ENCODE measurements at places on chromosomes 16 and 17.

DNA sequence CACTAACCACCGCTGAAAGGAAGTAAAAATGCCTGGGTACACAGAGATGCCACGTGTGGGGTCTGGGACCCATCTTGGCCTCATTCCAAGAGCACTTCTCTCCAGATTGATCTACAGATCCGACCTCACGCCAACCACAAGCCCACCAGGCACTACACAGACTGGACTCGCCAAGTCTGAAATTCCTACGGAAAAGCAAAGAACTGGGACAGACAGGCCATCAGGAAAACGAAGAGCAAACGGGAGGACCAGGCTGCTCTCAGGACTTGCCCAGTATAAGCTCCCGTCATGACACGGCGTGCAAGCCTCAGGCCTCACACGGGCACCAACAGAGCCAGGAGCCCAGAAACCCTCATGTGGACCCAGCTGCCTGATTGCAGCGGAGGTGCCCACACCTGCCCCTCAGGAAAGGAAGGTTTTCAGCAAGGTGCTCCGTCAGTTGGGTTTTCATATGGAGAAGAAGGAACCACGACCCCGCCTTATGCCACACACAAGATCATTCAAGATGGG lies 20.1 kb upstream of the C16orf95 start:
- no peak for DNase-seq

DNA sequence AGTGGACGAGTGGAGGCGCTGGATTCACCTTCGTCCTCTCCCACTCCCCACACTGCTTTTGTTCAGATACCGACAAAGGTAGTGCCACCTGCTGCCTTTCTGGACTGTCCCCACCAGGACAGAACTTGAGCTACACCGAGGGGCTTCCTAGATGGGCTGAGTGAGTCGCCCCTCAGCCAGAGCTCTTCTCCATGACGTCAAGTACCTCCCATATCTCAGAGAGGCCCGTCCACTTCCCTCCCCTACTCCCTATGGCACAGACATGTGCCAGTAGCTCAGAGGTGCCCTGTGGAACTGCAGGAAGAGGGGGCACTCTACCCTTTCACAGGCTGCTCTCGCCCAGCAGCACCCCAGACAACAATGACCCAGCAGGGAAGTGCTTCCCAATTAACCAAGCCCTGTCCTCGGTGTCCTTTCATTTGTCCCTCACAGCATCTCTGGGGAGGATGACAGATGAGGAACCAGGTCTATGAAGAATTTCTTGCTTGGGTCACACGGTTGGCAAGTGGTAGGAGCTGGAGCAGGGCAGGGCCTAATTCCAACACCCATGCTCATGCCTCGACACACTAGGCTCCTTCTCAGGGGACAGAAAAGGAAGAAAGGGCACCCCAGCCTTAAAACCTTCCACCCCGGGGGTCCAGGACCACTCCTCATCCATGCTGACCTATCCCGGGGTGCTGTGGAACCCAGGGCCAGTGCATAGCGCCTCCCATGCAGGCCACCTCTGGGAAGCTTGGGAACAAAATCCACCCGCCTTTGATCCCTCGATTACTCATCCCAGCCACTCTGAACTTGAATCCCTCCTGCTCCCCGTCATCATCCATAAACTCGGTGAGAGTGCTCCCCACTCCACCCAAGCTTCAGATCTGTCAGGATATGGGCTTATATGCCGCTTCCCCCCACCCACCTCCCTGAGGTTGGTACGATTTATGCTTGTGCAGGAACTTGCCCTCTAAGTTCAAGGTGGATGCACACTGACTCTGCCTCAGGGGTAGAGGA lies 51.7 kb downstream of the WNT3 start:
- DNase-seq: no peak

- peak; percentile 71 for DNase-seq
Observed at GRCh38 chr16:65658787-65659220, 536.9 kb upstream of the CDH11 start.

GRCh38 chr17:76432712-76433336 lies 20.1 kb downstream of the UBE2O start:
- DNase-seq: no peak

DNA sequence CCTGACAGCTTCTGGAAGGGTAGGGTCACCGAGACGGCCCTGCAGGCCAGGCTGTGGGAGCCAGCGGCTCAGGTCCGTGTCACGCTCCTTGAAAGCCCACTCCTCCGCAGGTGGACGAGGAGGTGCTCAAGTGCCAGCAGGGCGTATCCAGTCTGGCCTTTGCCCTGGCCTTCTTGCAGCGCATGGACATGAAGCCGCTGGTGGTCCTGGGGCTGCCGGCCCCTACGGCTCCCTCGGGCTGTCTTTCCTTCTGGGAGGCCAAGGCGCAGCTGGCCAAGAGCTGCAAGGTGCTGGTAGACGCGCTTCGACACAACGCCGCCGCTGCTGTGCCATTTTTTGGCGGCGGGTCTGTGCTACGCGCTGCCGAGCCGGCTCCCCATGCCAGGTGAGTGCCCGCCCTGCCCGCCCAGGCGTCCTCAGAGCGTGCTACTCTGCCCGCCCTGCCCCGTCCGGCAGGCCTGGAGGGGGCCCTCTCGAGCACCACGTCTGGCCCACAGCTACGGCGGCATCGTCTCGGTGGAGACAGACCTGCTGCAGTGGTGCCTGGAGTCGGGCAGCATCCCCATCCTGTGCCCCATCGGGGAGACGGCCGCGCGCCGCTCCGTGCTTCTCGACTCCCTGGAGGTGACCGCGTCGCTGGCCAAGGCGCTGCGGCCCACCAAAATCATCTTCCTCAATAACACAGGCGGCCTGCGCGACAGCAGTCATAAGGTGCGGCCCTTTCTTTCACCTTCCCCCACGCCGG lies 1.3 kb downstream of the NAGS start:
- DNase-seq: no peak

- DNase-seq: no peak
Observed at GRCh38 chr16:75097941-75098901, 18.4 kb downstream of the LDHD start.

DNA sequence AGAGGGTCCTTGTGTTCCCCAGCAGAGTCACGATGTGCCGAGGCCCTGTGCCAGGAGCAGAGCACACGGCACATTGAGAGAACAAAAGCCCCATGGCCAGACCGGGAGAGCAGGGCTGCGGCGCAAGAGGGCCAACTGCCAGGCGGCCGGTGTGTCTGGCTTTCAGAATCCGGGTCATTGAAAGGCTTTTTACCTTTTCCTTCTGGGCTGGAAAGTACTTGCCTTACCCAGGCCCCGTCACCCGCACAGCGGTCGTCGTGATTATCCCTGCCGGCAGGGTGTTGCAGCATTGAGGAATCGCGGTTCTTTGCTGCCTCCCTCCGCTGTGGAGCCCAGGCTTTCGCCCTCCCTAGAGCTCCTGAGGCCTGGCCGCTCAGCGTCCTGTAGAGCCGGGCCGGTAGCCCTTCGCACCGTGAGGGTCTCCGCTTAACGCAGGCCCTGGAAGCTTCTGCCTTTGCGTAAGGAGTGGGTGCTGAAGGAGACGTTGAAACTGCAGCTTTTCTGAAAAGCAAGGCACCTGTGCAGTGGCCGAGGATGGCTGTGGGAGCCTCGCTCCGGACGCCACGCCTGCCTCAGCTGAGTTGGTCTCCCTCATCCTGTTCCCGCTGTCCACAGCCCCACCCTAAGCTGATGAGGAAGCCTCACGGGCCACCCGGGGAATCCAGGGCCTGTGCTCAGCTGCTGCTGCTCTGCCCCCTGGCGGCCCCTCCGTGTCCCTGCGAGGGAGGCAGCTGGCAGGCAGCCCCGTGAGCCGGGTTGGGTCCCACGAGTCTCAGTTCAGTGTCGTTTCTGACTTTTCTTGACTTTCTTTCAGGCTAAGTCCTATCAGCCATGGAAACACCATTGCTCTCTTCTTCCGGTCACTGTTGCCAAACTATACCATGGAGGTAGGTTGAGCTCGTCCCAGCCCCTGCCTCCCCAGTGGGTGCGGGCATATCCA lies 8.6 kb upstream of the MC1R start:
- no peak for DNase-seq

DNA sequence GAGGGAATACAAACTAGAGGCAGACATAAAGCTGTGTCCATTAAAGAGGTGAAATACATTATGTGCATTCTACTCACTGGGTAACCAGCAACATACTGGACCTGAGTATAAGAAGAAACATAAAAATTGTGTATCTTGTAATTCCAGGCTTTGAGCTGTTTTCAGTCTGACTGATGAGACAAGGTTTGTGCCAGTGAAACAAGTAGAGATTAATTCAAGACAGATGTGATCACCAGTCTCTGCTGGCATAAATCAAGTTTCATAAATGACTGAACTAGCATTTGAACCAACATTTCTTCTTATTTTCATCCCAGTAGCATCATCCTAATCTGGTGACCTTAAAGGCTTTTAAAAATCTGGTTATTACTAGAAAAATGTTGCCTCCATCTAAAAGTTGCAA lies 108.8 kb upstream of the RPL38 start:
- DNase-seq: no peak

- no peak for DNase-seq
Observed at GRCh38 chr16:69049603-69050375, 55.7 kb upstream of the HAS3 start.

GRCh38 chr17:7634384-7634783 lies 4.4 kb downstream of the SHBG start:
- no peak for DNase-seq

- DNase-seq: no peak
Observed at GRCh38 chr16:1221628-1222552, 3.2 kb downstream of the TPSG1 start.

GRCh38 chr17:8506145-8506544 lies 70.5 kb downstream of the NDEL1 start:
- no peak for DNase-seq

GRCh38 chr17:18860161-18860972 lies 2.4 kb downstream of the PRPSAP2 start:
- no peak for DNase-seq

DNA sequence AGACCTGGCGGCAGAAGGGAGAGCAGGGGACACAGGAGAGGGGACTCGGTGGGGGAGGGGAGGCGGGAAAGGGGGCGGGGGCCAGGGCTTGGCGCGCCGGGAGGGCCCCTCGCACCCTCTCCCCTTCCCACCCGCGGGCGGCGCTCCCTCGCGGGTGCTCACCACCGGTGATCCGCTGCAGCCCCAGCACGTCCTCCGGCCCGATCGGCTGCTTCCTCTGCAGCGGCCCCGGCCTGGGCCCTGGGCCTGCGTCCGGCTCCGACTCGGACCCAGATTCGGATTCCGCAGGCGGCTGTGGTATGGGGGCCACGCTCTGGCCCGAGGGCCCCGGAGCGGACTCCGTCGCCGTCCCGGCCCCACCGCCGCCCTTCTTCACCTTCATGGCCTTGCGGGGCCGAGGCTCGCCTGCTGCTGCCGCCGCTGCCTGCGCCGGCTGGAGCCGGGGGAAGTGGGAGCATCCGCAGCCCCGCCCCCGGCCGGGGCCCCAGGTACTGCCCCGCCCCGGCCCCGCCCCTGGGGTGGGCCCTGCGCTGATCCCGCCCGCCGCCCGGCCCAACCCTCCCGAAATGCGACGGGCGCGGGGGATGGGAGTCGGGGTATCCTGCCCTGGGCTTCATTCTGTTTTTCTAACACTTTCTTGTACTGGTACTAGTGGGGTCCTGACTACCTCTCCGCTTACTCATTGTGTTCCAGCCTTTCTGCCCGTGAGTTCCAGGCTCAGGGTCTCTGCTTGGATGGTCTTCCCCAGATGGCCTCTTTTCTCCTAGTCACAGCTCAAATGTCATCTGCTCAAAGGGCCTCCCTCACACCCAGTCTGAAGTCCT lies at the start of gene UNC119:
Gene UNC119, minus strand, starts transcription at position 449 of the 824 bp plus-strand sequence. Its CDS starts 67 bp downstream, at position 382.
- no peak for DNase-seq

GRCh38 chr16:7336742-7337141 lies 4.1 kb downstream of the RBFOX1 start:
- DNase-seq: no peak

GRCh38 chr16:5642436-5642835 lies 544.8 kb upstream of the EEF2KMT start:
- DNase-seq: no peak

- no peak for DNase-seq
Observed at GRCh38 chr16:7482032-7482431, 149.4 kb downstream of the RBFOX1 start.

DNA sequence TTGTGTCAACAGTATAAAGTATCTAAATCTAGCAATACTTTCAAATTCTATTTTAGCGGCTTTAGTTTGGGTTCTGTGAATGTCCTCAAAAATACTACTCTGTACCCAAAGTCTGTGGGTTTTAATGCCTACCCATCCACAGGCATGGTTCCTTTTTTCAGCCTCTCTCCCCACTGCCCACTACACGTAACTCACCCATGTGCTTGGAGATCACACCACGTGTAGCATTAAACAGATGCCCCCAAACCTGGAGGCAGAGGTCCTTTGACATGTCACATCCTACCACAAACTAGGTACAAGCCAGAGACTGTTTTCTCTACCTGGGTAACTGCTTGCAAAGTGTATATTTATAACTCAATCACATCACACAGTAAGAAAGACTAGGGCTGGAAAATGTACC lies 5.4 kb downstream of the DYNC1LI2 start:
- no peak for DNase-seq

GRCh38 chr16:81516478-81517149 lies 72.0 kb downstream of the CMIP start:
- DNase-seq: no peak

GRCh38 chr16:17519101-17519955 lies 48.6 kb upstream of the XYLT1 start:
- DNase-seq: no peak

Measured in keratinocyte (primary cell).